ENCODE measurements at places on chromosomes 16 and 17. TPM values are rescaled to one million over a fixed set of nuclear protein-coding genes. Genes with fewer than 3 reads are reported as not detected.

The HLF gene
- total RNA-seq, result 65.8 TPM

The METRN gene
- total RNA-seq, result 60.0 TPM

DNA sequence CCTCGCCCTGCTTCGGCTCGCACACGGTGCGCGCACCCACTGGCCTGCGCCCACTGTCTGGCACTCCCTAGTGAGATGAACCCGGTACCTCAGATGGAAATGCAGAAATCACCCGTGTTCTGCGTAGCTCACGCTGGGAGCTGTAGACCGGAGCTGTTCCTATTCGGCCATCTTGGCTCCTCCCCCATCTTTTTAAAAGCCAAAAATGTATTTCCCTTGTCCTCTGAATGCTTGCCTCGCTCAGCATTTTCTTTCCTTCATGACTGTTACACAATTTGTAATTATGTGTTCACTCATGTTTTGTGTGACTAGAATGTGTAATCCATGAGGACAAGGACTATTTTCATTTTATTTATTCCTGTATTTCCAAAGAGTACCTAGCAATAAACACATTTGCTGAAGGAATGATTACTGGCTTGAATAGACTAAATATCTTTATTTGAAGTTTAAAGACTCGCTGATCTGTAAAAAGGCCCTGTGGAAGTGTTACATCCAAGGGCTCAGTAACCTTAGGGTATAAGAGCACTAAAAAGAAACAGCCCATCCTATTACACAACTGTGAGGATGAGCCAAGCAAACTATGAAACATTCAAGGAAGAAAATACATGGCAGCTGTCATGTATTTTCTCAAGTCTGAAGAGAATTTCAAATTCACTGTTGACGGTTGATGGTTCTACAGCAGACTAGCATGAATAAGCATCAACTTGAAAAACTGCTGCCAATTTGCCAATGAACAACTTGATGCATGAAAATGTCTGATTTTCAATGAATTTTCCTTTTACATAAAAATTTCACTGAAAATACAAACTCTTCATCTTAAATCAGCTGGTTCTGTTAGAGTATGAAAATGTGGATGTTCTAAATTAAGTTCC is 192.6 kb downstream of the MYO1D start:
- no peak for DNase-seq

The PGAP6 gene
- 32.6 TPM for total RNA-seq

The LRRC37A gene
- total RNA-seq, result 0.45 TPM

All from left lobe of liver (tissue), 2 donors.